ENCODE measurements at places on chromosomes 6 and 20.

GRCh38 chr6:68958327-68958726 lies 323.2 kb downstream of the ADGRB3 start:
- no peak for DNase-seq

DNA sequence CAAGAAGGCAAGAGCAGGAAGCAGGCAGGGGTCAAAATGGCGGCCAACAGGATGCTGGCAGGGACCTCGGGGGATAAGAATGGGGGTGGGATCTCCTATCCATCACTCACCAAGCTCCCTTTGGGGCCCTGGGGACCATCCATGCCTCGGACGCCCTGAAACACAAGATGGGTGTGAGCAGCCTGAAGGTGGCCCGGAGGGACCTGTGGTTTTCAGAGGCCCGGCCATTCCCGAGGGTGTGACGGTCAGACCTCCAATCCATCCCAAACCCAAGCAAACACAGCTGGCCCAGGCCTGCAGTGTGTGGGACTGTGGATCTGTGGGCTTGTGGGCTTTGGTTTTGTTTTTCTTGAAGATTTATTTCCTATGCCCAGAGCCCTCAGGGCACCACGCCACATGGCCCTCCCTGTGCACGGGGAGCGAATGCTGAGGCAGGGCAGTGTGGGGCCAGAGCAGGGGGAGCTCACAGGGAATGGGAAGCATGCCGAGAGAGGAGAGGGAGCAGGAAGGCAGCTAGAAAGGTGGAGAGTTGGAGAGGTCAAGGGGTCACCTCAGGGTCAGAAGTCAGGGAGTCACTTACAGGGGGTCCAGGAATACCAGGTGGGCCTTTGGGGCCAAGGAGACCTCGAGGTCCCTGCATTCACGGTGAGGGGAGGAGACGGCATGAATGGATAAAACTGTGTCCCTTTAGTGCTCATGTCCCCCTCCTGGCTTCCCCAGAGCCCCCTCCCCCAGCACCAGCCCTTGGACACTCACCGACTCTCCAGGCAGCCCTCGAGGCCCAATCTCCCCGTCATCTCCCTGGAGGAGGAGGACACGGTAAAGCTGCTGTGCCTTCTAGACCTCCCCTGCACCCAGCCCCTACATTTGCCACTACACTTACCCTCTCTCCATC lies 14.5 kb downstream of the COL11A2 start:
- no peak for DNase-seq

- DNase-seq: no peak
Measured at GRCh38 chr6:14283600-14284235, 166.1 kb downstream of the CD83 start.

- DNase-seq: no peak
Measured at GRCh38 chr6:79650950-79651349, 19.8 kb downstream of the SH3BGRL2 start.

- no peak for DNase-seq
Measured at GRCh38 chr6:147142684-147143245, 61.5 kb upstream of the STXBP5 start.

DNA sequence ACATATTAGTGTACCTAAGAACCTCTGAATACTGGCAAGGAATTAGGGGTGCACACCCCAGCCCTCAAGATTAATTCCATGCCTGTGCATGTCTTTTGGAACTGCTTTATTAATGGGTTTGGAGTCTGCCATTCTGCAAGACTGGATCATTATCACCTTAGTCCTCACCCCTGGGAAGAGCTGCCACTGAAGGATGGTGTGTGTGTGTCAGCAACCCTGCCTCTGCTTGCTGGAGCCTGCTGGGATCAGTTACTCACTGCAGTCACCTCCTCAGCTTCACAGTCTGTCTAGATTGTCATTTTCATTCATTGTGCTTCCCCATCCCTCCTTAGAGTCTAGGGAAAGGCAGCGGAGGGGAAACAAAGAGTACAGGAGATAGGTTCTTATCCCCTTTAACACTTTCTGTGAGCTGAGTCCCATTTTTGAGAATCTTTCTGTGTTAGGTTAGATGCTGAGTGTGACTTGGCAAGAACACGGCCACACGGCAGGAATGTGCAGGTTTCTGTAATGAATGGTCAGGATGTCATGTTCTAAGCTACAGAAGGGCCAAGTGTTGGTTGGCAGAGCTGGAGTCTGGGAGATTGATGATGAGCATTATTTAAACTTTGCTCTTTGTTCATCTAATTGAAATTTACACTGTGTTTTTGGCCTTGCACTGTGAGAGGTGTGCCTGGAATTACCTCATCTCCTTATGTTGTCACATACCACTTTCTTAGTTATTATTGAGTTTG lies 21.1 kb downstream of the GHRH start:
- DNase-seq: no peak

- DNase-seq: peak; percentile 66
Measured at GRCh38 chr6:137231895-137232294, 12.7 kb upstream of the IFNGR1 start.

DNA sequence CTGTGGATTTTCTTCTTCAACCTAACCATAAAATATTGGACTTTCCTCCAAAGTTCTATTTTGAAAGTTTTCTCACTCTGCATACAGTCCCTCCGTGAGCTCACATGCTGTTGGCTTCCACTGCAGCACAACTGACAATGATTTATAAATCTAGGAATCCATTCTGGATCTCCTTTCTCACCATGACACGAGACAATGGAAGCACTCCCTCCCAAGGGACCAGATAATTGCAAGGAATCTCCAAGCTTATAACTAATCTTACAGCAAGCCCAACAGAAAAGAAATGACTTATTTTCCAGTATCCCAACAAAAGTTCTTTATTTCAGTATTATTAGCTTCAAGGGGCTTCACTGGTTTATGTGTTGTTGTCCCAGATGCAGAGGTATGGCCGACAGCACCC lies 729.0 kb downstream of the RFPL4B start:
- no peak for DNase-seq

DNA sequence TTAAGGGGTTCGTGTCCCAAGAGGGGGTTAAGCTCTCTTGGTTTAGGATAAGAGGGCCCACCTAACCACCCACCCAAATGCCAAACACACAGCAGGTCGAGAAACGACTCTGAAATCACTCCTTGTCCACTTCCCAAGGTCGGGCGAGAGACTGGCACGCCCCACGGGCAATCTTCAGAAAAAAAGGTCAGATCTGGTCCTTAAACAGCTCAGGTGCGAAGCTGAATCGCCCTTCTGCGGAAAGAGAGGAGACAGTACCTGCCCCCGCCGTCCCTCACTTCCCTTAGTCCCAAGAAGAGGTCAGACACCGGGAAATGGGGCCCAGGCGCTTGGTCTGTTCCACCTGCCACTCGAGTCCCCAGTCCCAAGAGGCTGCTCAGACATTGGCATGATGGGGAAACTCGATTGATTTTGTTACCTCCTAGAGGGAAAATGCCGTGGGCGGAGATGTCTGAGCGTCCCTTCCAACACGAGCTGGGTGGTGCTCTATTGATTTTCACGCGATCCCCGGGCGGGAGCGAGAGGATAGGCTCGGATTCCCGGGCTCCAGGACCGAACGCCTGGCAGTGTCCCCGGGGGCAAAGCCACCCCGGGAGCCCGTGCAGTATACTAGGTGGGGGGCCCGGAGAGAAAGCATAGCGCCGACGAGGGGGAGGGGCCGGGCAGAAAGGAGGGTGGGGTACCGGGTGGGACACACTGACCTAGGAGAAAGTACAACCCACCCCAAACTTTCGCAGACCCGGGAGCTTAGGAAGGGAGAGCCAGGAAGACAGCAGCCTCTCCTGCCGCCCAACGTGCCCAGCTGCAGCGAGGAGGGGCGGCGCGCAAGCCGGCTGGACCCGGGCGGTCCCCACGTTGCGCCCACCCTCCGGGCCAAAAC lies 1.1 kb upstream of the SAMD5 start:
- no peak for DNase-seq

- no peak for DNase-seq
Measured at GRCh38 chr6:88059191-88059590, 11.6 kb downstream of the SPACA1 start.

DNA sequence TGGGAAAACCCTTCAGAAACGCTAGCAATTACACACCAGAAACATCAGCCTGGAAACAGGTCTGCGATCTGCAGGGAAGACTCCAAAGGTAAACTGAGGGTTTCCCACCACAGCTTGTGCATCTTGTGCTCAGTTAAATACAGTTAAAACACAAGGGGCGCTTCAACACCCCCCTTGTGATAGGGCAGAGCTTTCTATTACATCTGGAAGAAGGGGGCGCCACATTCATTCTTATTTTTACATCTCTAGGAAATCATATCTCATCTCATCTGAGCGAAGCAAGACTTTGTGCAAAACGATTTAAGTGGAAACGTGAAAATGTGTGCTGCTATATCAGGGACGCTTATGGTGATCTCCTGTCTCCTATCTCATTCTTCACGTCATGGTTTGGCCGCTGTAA lies 58.5 kb downstream of the PRND start:
- peak; percentile 34 for DNase-seq

DNA sequence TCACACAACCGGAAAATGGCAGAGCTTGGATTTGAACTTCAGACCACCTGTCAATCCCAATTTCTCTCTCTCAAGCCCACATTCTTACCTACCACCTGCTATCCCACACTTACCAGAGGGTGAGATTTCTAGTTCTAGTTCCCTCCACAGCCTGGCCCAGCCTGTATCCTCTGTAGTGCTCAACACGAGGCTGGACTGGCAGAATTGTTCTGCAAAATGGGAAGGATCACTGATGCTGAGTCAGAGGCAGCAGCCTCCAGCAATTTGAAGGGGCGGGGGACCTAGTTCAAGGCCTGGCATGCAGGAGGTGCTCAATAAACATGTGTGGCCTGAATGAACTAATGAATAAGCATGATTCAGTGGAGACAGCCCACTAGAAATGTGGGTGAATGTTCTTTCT lies 53.6 kb upstream of the TTPAL start:
- no peak for DNase-seq

DNA sequence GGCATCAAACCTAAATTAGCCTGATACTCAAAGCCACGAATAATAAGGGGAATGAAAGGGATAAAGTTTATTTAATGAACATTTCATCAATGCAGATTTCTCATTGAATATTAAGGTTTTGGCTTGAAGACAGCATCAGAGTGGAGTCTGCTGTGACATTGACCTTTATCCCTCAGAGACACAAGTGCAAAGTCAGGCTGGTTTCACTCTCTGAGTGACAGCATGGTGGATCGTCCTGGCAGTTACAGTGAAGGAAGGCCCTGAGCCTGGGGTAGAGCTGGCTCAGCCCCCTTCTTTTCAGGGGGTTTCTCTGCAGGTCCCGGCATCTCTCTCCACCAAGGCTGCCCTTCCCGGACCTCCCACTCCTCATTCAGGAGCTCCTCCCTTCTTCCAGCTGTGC lies 503.1 kb downstream of the PREX1 start:
- no peak for DNase-seq

DNA sequence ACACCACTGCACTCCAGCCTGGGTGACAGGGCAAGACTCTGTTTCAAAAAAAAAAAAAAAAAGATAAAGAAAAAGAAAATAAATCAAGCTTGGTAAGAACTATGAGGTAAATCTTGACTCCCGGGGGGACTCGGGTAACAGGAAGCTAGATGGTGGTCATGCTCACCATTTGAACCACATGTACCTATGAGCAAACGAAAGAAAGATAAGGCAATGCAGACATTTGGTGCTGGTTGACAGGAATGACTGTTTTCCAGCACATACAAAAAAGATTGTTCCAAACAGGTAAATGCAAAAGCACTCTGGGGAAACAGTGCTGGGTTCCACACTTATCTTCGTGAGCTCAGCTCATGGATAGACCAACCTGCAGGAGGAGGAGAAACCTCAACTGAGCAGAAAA lies 22.8 kb upstream of the PTPN1 start:
- no peak for DNase-seq

- DNase-seq: peak; percentile 63
Measured at GRCh38 chr6:87700397-87701343, 1.4 kb downstream of the AKIRIN2 start.

DNA sequence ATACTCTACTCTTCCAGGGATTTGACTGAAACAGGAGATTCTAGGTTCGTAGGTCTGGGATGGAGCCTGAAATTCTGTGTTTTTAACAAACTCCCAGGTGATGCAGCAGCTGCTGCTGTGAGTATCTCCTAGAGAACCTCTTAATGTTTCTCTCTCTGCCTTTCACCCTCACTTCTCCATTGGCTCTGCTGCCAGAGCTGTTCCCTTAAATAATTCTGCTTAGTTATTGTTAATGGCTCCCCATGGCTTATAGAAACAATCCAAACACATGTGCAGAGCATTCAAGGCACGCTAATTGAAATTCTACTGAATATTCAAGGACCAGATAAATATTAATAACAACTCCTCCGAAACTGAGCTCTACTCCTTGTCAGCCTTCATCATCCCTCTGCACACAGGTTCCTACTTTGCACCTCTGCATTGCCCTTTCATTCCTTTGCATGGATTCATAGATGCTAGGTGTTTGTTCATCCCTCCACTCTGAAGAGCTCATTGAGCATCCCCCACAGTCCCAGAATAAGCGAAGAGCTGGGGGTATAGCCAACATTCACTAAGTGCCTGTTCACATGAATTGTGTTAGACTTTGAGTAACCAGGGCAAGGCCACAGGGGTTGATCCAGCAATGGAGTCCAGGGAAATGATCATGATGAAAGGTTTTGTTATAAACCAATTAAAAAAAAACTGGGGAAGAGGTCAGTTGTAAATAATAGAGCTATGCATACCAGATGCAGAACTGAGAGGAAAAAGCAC lies 488.4 kb upstream of the JAG1 start:
- no peak for DNase-seq

GRCh38 chr6:149634315-149634714 lies 14.2 kb downstream of the KATNA1 start:
- DNase-seq: no peak

DNA sequence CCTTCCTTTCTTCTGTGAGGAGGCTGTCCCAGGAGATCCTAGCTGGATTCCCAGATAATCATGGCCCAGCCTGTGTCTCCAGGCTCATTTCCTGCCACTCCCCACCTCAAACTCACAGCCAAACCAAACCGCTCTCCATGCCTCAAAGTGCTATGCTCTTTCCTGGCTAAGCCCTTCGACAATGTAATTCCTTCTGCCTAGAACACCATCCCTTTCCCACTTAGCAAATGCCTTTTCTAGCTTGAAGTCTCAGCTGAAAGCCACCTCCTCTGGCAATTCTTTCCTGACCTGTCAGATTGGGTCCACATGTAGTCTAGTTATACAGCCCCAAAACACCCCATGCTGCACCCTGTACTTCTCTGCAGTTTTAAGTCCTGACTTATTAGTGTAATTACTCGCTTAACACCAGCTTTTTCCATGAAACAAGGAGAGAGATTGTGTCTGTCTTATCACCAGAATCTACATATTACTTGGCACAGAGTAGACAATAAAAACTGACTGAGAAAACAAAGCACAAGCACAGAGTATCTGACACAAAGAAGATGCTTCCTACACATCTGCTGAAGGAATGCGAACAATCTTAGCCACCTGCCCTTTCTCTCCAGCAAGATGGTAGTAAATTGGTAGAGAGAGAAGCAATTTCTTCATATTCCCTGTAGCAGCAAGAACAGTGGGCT lies 5.4 kb downstream of the TRIM26 start:
- no peak for DNase-seq

- no peak for DNase-seq
Measured at GRCh38 chr6:1687402-1687801, 77.7 kb downstream of the FOXC1 start.
